ENCODE measurements at places on chromosomes 1 and 21.

DNA sequence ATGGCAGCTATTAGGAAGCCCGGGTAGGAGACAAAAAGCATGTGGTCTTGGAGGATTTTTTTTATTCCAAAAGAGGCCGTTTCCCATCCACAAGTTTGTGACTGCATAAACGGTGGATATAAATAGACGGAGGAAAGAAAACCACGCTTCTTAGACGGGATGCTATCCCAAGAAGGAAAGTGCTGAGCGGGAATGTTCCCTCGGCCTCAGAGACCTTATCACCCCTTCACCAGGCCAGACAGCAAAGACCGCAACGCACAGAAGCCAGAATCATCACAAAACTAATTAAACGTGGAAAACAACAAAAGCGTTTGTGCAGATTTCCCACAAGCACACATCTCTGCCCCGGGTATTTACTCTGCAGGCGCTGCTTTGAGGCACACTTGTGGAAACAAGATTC, 43.2 kb downstream of the HLCS start:
- peak; percentile 4 for DNase-seq

- no peak for DNase-seq
Observed at GRCh38 chr1:107439567-107439966, 298.7 kb downstream of the NTNG1 start.

DNA sequence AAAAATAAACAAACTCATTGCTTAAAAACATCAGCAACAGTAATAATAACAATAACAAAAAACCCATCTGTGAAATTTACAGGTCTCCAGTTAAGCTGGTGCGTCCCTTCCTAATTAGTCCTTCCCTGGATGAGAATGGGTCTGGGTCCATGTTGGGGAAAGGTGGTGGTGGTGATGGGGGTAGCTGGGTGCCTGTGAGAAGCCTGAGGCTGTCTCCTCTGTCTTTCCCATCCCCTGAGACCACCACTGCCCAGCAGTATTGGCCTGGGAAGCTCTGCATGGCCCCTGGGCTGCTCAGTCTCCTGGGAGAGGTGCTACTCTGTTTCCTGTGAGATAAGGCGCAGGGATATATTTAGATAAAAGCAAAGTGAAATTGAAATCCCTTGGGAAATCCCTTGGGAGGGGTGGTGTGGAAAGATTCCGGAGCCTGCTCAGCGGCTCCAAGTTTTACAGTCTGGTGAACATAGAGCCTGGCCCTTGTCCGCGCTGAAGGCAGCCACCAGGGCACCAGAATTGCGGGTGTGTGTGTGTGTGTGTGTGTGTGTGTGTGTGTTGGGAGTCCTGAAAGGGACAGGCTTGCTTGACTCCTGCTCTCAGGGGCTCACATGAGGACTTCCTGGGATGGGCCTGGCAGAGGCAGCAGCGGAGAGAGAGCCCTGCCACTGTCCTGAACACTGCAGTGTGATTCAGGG, 150.2 kb downstream of the FOXD2 start:
- no peak for DNase-seq

GRCh38 chr1:181021811-181022434, 747 bp downstream of the STX6 start:
- peak; percentile 84 for DNase-seq

All from EH (cell line).